ENCODE measurements at places on chromosomes 2 and 18.

GRCh38 chr2:171347591-171348032 lies 86.2 kb downstream of the METTL8 start:
- DNase-seq = no peak

GRCh38 chr18:59038295-59039039 lies 101.2 kb upstream of the SEC11C start:
- DNase-seq = no peak

- DNase-seq = no peak
Measured at GRCh38 chr2:217790681-217791392, 212.0 kb downstream of the TNS1 start.

GRCh38 chr2:47311764-47312490 lies 91.0 kb upstream of the MSH2 start:
- no peak for DNase-seq

GRCh38 chr2:74735009-74735408 lies 81.0 kb downstream of the SEMA4F start:
- DNase-seq = no peak

DNA sequence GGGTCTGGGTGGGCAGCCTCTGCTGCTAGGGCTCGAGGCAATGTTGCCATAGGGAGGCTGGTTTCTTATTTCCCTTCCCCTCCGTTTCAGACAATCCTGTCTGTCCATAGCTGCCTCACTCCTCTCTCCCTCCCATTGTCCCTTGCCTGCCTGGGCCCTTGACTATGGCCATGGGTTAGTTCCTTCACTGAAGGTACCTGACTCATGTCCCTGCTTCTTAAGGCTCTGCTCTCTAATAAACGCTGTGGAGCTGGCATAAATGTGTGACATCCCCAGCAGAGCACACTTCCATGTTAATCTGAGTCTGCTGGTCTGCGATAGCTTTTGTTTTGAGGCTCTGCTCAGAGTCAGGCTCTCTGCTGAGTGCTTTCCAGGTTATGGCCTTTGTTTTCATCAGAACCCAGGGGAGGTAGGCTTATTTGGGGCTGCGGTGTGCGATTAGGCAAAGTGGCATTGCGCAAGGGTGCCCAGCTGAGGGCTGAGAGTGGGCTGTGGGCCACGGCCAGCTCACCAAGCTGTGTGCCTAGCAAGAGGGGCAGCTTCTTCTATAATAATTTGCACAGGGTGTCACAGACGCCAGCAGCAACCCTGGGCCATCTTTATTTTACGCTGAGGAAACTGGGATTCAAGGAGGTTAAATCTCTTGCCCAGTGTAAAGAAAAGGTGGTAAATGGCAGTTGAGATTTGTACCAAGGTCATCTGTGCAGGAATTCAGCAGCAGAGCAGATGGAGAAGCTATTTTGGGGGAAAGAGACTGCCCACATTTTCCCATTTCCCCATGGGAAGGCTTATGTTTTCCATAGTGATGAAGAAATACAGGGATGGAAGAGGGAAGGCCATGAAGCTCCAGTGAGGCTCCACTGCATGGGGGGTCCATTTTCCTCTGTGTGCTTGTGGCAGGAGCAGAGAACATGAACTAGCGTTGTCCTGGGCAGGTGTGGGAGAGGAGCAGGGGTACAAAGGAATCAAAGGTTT lies 25.6 kb downstream of the MRPL33 start:
- no peak for DNase-seq

DNA sequence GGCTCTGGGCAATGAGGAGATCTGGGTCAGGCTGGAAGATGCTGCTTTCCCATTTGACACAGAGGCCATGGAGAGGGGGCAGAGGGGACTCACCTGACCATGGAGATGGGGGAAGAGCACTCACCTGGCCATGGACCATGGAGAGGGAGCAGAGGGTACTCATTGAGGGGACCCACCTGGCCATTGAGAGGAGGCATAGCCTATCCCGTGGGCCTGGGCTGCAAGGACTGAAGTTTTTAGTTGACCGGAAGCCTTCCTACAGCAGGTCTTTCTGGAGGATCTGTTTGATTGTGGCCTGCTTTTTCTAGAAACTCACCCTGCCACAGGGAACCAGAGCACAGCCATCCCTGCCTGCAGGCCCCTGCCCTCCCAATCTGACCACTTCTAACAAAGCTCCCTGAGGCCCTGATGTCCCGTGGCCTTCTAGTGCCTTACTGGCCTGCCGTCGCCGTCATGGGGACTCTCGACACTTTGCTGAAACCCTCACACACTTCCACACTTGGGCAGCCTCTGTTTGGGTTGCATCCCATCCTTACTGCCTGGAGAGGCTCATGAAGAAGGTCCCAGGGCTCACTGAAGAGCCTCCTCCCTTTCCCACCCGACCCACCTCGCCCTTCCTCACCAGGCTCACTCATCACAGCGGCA lies 5.1 kb upstream of the PROM2 start:
- no peak for DNase-seq

- DNase-seq = no peak
Measured at GRCh38 chr2:240557101-240557751, 562 bp downstream of the ANKMY1 start.

- DNase-seq = peak; percentile 62
Measured at GRCh38 chr2:127811397-127812321, 688 bp upstream of the WDR33 start.

DNA sequence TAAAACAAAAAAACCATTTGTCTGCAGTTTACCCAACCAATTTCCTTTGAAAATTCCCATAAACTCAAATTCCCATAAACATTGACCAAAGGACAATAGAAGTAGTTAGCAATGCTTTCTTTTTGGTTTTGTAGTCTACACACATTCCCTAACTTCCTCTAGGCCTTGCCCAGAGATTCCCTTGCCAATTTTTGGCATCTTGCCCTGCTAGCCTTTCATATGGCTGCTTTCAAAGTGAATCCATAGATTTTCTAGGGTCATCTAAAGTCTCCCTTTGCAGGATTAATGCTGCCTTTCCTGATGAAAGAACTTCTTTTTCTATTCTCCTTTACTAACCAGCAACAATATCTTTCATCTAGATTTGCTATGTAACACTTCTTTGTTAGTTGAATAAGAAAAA lies 33.4 kb downstream of the THSD7B start:
- no peak for DNase-seq

GRCh38 chr18:37435996-37436395 lies 129.6 kb downstream of the CELF4 start:
- peak; percentile 9 for DNase-seq

DNA sequence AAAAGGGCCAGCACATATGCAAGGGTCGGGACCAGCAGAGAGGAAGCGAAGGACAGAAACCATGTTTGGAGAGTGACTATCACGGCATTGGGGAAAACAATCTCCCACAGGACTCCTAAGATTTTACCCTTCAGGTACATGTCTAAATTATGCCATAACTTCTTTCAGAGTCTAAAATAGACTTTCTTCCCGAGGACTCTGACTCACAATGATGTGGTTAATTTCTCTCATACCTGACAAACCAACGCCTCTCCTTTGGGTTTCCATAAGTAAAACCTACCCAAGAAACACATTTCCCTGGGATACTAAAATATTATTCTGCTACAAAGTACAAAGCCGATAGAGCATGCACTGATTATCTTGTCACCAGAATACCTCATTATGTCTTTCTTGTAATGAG lies 127.8 kb upstream of the NETO1 start:
- no peak for DNase-seq

DNA sequence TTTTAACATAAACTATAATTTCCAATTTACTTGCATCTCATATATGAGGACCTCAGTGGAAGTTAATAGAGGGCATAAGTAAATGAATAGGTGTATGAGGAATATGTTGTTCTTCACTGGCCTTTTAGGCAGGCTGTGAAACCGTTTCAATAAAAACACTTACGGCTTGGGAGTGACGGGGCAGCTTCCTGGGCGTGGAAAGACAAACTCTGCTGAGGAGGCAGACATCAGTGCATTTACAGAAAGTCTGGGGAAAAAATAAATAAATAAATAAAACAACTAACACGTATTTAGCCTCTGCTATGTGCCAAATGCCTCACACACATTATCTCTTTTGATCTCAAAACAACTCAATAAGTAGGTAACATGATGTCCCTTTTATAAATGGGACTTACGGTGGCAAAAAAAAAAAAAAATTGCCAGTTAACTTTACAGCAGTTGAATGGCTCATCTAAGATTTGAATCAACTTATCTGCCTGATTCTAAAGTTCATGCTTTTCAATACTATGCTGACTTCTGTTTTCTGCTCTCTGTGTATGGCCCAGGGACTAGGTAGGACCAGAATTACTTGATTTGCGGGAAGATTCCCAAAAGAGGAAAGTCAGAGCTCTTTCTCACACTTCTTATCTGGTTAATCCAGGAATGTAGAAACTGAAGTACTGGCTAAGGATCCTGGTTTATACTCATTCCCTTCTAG lies 77.5 kb upstream of the LRATD1 start:
- no peak for DNase-seq

DNA sequence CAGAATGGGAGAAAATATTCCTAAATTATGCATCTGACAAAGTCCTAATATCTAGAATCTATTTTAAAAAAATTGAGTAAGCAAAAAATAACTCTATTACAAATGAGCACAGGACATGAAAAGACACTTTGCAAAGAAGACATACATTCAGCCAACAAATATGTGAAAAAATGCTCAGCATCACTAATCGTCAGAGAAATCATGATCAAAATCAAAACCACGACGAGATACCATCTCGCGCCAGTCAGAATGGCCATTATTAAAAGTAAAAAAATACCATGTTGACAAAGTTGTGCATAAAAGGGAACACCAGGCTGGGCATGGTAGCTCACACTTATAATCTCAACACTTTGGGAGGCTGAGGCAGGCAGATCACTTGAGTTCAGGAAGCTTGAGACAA lies 63.5 kb downstream of the EVA1A start:
- no peak for DNase-seq

- DNase-seq = no peak
Measured at GRCh38 chr2:225566798-225567197, 167.3 kb downstream of the NYAP2 start.

DNA sequence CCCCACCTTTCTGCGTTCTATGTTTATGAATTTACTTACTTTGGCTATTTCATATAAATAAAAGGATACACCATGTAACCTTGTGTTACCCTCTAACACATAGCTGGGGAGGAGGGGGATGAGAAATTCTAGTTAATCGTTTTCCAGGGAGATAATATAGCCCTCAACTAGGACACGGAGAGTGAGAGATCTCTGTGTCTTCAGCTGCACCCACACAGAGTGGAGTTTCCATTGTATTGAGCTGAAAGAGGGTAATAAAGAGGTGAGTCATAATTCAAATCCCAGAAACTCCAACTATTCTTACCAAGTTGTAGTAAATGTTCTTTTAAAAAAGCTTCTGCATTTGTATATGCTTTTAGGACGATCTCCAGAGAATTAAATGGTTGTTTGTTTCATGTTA lies 110.1 kb upstream of the SULT1C3 start:
- no peak for DNase-seq

- DNase-seq = no peak
Measured at GRCh38 chr2:234139755-234140154, 89.3 kb downstream of the SPP2 start.

GRCh38 chr2:235247001-235247400 lies 246.8 kb upstream of the AGAP1 start:
- no peak for DNase-seq

DNA sequence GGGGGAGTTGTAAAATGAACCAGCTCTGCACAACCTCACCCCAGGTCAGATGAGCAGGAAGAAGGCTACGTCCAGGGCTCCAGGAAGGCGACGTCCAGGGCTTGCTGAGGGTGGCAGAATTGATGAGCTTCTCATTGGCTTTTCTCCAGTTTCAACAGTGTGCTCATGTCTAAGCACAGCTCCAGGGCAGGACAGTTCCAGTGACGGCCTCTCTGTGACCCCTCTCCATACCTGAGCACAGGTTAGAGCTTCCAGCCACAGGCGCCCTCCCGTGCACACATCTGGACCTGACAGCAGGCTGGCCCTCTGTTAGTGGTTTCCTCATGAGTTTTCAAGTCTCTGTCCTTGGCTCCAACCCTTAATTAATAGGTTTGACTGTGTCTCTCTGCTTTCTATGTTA lies 327.6 kb downstream of the ZNF516 start:
- no peak for DNase-seq

GRCh38 chr2:68365087-68365486 lies at the start of gene PLEK:
Gene PLEK, plus strand, starts transcription at chr2:68365282. Its CDS starts 70 bp downstream, at chr2:68365352.
- no peak for DNase-seq

- DNase-seq = no peak
Measured at GRCh38 chr2:76958749-76959148, 563.4 kb downstream of the LRRTM4 start.

DNA sequence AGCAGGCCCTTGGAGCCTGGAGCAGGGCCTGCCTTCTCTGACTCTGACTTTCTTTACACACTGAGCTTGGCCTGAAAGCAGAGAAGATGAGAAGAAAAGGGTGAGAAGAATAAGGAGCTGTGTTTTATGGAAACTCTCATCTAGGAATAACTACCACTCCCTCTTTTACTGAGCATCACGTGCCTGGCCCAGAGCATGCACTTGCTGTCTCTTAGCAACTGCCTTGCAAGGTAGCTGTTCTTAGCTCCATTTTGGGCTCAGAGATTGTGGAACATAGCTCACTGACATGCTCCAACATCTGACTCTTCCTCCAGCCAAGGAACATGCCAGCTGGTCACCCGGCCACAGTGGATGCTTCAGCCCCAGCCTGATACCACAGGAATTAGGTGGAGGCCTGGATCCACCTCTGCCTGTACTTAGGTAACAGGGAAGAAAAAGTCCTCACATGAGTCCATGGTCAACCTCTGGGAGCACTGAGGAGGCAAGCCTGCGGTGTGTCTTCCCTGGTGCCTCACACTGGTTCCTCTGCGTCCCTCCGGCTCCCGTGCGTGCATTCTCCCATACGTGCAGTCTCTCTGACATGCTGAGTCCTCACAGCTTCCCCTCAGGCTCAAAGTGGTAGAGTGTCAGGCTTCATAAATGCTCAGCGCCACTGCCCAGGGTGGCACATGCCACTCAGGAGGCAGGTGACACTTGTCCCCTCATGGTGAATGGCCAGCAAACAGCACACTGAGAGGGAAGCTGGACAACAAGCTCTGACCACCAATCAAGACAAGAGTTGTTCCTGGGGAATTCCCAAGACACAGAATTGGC lies 35.7 kb downstream of the AMER3 start:
- no peak for DNase-seq

DNA sequence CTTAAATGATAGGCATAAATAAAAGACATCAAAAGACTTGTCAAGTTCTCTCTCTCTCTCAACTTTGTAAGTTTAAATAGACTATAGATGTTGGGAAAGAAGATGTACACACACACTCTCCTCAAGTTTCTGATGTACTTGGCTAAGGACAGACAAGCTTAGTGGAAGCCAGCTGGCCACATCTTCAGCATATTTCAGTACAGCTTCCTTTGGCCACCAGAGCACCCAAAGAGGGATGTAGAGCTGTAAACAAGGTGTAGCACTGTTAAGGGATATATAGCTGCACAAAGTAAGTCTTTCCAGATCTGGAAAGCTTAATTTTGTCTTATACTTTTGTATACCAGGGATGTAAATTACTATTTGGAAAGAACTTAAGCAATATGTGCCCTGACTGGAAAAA lies 64.3 kb upstream of the MSTN start:
- no peak for DNase-seq

- no peak for DNase-seq
Measured at GRCh38 chr18:49052891-49053644, 102.3 kb upstream of the SMAD7 start.

GRCh38 chr2:29394981-29395350 lies 279.8 kb downstream of the CLIP4 start:
- DNase-seq = no peak

- no peak for DNase-seq
Measured at GRCh38 chr2:85777441-85777861, 23.7 kb downstream of the ATOH8 start.

GRCh38 chr2:186917866-186918265 lies 68.9 kb upstream of the ZSWIM2 start:
- DNase-seq = no peak

All from DMS79 treated with DMSO at 0.1 percent for 48 hours (cell line).